CD4-positive, alpha-beta T cell treated with Interleukin-21 for 1 hour (primary cell): ENCODE measurements at places on chromosomes 5 and 9.

- peak; percentile 34 for DNase-seq
Measured at GRCh38 chr5:57779383-57780223, 297.0 kb upstream of the ACTBL2 start.

DNA sequence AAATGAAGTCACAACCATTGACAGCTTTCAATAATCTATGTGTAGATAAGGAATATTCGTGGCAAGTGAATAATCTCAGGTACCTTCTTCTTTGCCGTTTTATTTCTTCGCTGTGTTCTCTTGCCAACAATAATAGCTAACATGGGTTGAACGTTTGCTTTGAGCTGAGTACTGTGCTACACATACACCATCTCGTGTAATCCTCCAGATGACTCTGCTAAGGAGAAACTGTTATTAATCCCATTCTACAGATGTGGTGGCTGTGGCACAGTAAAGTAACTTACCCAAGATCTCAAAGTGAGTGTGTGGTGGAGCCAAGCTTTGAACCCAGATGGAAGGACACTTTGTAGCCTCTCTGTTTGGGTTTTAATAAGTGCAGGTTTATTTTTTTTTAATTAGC lies 179.7 kb downstream of the C9orf152 start:
- DNase-seq: no peak

DNA sequence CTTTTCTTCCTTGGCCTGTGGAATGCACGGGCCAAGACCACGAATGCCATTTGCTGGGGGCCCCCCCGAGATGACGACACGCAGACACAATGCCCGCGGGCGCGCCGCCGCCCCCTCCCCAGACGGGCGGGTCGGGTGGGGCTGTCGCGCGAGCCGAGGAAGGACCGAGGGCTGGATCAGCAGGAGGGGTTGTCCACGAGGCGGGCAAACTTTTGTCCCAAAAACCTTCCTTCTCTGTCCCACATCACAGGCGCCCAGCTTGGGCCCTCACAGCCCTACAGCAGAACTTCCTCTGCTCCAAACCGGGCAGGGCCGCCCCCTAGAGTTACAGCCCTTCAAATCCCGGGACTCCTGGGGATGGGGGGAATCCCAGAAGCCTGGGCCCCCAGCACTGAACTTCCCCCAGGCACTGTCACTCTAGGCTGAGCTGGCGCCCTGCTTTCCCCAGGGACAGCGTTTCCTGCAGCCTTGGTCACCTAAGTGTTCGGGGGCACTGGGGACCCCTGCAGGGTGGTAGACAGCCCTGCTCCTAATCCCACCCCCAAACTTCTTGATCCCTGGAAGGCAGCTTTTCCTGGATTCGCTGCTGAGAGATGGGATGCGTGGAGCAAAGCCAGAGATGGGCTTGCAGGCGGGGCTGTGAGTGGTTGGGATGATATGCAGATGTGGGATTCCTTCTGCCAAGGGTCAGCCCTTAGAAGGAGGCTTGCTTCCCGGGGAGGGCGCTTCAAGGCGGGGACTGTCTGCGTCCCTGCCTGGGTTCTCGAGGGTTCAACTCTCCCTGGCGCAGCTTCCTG lies 980 bp downstream of the COL5A1 start:
- no peak for DNase-seq

DNA sequence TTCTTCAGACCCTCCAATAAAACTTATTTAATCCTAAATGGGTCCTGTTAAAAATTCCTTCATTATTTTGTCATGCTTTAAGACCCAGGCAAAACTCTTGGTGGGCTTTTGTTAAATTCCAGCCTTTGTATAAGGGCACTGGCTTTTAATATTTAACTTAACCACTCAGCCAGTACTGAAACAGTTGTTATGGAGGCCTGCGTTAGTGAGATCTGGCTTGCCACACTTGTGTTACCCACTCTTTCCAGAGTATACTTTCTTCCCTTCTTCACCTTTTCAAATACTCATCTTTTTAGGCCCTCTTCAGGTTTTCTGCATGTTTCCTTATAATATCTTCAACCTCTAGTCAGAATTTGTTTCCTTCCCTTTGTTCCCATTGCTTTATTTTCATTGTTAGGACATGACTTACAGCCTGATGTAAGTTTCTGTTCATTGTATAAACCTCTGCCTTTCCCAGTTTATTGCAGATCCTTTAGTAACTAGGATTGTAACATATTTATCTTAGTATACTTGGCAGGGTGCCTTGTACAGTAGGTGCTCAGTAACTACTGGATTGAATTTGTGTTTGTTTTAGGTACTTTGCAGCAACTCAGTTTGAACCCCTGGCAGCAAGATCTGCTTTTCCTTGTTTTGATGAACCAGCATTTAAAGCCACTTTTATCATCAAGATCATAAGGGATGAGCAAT lies 48.8 kb downstream of the LNPEP start:
- no peak for DNase-seq

DNA sequence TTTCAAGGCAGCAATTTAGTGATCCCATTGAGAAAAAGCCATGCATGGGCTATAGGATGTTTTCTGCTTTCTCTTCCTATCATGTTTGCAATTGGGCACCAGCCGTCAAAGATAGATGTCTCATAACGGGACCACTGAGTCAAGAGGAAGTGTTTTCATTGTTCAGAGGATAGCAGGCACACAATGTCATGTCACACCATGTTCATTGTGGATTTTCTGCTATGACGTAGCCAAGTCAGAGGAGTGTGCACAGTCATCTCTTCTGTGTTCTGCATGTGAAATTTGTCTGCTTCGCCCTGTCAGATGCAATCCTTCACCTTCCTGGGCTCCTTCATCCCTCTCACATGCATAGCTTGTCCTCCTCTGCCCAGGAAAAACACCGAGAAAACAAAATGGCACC lies 106.0 kb downstream of the CD180 start:
- no peak for DNase-seq

- DNase-seq: no peak
Measured at GRCh38 chr9:102113191-102113590, 374.7 kb upstream of the GRIN3A start.

GRCh38 chr5:81778642-81779041 lies 27.7 kb upstream of the SSBP2 start:
- no peak for DNase-seq

DNA sequence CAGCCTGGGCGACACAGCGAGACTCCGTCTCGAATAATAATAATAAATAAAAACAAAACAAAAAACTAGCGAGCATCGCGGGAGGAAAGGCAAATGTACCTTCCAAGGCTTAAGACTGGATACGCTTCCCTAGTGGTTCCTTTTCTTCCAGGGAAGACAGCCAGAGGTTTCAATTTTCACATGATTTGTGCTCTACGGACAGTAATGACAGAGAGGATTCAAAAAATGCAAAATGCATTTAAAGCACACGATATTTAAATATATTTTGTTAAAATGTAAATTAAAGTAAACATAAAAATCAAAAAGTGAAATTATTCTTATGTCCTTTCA lies 4.3 kb upstream of the TRIM41 start:
- no peak for DNase-seq

GRCh38 chr5:7396713-7397454 lies 946 bp downstream of the ADCY2 start:
- DNase-seq: no peak

GRCh38 chr5:62494772-62495171 lies 82.2 kb downstream of the IPO11 start:
- no peak for DNase-seq

GRCh38 chr9:22382331-22382730 lies 64.3 kb upstream of the DMRTA1 start:
- no peak for DNase-seq

DNA sequence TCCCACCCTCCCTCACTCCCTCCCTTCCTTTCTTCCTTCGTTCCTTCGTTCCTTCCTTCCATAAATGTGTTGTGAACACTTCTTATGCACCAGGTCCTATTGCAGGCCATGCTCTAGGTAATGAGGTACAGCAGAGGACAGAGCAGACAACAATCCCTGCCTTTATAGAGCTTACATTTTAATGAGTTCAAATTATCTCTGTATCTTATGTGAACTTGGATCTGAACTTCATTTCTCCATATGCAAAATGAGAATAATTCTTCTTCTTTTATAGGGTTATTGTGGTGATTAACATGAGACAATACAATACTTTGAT lies 37.2 kb downstream of the SLC27A6 start:
- no peak for DNase-seq

GRCh38 chr5:69485471-69485870 lies 7.1 kb upstream of the OCLN start:
- no peak for DNase-seq

- no peak for DNase-seq
Measured at GRCh38 chr5:98333921-98334320, 439.5 kb upstream of the RGMB start.

DNA sequence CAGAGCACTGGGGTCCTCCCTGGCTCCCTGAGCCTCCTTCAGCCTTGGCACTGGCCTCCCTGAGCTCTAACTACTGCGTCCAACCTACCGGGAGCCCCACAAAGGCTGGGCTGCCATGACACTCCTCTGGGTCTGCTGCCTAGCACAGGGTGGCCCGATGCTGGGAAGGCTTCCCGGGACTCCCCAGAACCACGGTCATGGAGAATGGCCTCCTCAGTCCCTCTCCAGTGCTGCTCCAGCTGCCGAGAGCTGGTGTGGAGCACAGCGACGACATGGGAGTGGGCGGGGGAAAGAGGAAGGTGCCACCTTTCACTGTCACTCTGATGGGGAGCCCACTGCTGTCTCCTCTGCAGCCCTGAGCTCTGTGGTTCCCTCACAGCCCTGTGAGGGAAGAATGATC lies 61.5 kb upstream of the RNF130 start:
- no peak for DNase-seq

GRCh38 chr9:3850098-3850497 lies 324.3 kb upstream of the RFX3 start:
- no peak for DNase-seq

GRCh38 chr9:127730262-127730661 lies 4.8 kb downstream of the TOR2A start:
- no peak for DNase-seq

DNA sequence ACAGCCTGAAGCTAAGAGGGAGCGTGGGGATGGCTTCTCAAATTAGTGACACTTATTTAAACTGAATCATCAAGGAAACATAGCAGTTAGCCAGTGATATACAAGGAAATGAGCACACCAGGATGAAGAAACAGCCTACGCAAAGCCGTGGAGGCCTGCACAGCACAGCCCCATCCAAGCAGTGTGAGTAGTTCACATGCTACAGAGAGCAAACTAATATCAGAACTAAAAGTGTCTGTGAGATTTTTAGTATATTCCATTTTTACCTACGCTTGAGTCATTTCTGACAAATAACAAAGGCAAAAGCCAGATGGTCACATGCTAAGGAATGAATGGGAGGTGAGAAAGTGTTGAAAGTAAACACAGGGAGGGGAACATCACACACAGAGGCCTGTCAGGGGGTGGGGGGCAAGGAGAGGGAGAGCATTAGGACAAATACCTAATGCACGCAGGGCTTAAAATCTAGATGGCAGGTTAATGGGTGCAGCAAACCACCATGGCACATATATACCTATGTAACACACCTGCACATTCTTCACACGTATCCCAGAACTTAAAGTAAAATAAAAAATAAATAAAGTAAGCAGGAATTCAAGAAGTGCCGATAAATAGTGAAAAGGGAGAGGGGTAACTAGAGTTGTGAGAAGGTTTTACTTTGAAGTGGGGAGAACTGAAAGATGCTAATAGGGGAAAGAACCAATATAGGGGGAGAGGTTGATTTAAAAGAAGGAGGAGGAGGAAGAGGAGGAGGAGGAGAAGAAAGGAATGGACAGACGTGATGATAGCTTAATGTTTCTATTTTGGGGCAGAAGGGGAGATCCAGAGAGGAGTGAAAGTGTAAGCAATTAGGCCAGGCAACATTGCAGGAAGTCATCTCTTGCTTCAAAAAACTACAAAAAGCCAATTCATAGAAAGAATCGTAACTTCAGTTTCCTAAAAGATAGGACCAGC lies 100.9 kb upstream of the PTGER4 start:
- DNase-seq: peak; percentile 16

- no peak for DNase-seq
Measured at GRCh38 chr5:147809830-147810666, 21.4 kb downstream of the SPINK1 start.

GRCh38 chr5:53411388-53411787 lies 69.0 kb upstream of the FST start:
- no peak for DNase-seq

DNA sequence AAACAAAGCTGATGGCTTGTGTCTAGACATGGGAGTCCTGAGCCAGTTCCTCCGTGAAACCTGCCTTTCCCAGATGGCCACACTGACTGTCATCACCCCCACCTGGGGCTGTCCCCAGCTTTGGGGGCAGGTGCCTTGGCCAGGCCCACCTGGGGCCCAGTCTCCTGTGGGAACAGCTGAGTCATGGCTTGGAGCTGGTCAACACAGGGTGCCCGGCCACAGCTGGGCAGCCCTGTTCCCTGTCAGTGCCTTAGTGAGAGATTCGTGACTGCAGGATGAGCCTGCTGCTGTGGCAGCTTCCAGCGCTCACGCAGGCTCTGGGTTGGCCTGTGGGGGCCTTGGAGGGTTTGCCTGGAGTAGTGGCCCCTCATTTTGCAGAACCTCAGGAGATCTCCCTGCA lies 56.5 kb downstream of the COL5A1 start:
- DNase-seq: no peak

GRCh38 chr9:18472841-18473251 lies 1.1 kb upstream of the ADAMTSL1 start:
- no peak for DNase-seq

- DNase-seq: no peak
Measured at GRCh38 chr5:56291079-56291643, 58.0 kb upstream of the ANKRD55 start.

DNA sequence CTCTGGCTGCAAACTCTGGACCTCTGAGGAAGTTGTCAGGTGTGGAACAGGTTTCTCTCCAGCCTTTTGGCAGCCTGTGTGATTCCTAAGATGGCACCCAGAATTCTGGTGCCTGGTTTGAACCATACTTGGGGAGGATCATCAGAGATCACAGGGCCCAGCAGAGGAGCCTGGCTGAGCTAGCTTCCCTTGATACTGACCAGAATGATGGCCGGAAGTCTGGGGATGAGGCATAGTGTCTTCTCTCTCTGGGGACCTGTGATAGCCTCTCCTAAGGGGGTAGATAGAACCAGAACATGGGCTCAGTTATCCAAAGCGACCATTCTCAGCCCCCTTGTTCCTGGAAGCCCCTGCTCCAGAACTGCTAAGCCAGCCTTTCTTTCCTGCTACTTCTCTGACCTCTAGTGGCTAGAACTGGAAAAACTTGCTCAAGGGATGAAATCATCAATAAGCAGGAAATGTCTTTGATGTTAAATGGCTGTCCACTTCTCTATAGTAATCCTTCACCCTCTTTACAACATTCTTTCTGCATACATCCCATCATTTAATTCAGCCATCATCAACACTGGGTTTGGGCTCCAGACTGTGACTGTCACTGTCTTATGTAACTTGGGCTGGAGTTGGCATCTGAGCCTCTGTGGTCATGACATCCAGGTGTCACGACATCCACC lies 55.1 kb downstream of the C9orf152 start:
- DNase-seq: peak; percentile 57

- DNase-seq: no peak
Measured at GRCh38 chr5:156096259-156096658, 230.7 kb upstream of the SGCD start.

DNA sequence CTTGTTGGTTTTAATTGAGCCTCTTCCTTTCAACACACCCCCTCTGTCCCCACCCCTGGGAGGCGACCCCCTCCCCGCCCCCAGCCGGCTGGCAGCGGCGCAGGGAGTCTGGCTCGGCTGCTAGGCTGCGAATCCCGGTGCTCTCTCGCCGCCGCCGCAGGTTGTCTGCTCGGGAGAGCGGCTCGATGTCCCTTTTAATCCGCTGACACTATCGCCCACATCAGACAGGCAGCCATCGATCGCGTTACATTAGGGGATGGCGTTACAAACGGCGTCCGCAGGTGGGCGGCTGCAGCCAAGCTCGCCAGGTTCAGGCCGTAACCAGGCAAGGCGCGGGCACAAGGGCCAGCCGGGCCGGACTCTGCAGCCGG lies 1.3 kb downstream of the NR2F1-AS1 start:
- no peak for DNase-seq
